ENCODE measurements at places on chromosomes 3 and 15.

DNA sequence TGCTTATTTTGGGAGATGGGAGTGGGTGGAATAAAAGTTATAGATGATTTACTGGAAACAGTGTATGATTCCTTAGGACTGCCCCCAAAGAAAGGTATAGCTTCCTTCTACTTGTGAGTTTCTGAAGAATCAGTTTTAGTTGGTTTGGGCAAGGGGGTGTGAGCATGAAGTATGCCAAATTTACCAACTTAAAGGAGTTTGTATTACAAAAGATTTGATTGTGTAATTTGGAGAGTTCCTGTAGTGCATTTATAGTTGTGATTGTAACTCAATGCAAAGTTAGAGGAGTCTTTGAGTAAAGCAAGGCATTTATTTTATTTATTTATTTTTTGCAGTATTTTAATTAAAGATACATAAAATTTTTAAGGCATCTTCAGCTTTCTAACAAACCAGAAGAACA is 42.8 kb downstream of the TSC22D2 start:
- no peak for DNase-seq

GRCh38 chr15:73442421-73442820 is 543 bp upstream of the REC114 start:
- DNase-seq, result no peak

- no peak for DNase-seq
Observed at GRCh38 chr15:98455904-98456303, 192.4 kb upstream of the IGF1R start.

DNA sequence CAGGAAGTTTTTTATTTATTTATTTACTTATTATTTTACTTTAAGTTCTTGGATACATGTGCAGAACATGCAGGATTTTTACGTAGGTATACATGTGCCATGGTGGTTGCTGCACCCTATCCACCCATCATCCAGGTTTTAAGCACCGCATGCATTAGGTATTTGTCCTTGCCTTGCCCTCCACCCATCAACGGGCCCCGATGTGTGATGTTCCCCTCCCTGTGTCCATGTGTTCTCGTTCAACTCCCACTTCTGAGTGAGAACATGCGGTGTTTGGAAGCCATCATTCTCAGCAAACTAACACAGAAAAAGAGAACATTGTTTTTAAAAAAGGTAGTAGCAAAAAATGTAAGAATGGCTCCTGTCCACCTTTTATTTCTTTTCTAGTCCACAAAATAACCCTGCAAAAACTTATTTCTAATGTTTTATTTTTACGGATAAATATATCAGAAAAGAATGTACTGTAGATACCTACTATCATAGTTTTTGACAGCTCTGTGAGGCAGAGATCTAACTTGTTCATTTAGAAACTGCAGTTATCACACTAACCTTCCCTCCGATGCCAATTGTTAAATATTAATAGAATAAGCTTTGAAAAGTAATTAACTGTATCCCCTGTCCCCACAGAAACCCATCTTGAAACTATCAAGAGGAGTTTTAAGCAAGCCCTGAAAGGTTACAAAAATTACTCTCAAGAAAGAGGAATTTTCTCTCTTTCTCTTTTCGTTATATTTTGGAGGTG is 189.2 kb downstream of the LPP start:
- no peak for DNase-seq

- no peak for DNase-seq
Observed at GRCh38 chr3:95939235-95939809, 875.1 kb upstream of the EPHA6 start.

- no peak for DNase-seq
Observed at GRCh38 chr3:85252686-85253085, 293.9 kb downstream of the CADM2 start.

DNA sequence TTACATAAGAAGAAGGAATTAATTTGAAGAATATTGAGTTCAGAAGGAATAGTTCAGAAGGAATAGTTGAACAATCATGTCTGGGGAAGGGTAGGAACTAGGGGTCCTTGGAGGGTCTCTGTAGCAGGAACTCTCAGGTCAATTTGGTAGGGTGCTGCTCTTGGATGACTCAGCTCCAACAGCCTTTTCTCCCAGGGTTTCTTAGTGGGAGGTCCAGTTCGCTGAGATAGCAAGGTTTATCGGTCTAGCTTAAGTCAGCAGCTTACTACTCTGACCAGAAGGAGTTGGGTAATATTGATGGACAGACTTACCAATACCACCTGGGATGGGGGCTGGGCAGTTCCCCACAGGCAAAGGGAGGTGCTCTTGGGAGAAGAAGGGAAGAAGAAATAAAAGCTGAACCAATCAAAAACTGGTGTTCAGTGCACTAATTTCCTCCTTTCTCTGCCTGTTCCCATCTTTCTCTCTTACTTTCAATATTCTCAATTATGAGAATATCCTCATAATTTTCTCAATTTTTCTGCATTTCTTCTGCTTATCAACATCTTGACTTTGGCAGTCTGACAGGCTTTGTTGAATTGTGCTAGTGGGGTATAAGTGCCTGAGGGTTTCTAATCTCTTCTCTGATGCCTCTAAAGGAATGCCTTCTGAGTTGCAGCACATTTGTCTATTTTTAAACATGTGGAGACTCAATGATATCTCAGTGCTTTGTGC is 14.4 kb upstream of the MITF start:
- no peak for DNase-seq

DNA sequence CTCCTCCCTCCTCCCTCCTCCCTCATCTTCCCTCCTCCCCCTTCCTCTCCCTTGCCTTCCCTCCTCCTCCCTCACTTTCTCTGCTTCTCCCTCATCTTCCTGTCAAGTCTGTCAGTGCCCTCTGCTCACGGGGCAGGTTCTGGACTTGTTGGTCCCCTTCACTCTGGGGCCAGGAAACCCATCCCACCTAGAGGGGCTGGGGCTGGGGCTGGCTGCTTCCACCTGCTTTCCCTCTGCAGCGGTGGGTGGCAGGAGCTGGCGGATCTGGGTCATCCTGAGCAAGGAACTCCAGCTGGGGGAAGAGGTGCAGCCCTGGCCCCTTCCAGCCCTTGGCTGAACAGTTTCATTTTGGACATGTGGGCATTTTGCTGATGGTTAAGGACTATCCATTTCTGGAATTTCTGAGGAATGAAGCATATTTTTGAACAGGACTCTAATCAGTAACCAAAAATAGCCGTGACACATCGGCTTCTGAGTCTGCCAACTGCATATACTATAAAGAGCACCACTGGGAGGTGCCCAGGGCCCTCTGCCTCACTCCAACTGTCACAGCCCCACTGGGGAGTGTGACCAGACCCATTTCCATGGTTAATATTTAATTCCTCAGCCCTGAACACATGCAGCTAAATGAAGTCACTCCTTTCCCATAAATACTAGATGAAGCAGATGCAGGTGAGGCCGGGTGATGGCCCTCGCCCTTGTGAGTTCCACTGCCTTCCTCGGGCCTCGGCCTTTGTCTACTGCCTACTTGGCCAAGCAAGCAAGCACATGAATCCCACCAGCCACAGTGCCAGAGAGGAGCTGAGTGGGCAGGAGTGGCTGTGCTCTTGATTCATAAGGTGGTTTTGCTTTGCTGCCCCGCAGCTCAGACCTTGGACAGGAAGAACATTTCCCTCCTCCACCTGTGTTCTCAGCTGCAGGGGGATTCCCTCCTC is 39.8 kb downstream of the CHDH start:
- no peak for DNase-seq
